ENCODE measurements at places on chromosomes 2 and 18.

GRCh38 chr2:46297546-46298271 lies 502 bp downstream of the EPAS1 start:
- peak; percentile 55 for DNase-seq

- DNase-seq = no peak
Observed at GRCh38 chr2:237858294-237859081, 935 bp upstream of the RAMP1 start.

DNA sequence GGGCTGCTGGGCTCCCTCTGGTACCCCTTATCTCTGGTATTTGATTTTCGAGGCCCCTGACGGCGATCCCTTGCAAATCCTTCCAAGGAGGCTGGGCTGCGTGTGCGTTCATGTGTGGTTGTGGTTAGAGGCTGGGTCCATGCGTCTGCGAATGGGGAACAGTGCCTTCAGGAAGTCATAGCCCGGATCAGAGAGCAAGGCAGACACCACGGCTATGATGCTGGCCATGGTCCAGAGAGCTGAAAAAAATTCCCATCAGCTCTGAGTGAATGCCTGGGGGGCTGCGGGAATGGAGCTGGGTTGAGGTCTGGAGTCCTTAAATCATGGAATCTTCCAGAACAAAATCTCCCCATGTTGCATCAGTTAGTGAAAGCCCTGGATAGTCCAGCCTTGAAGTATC lies 145.5 kb downstream of the ACKR3 start:
- no peak for DNase-seq

- no peak for DNase-seq
Observed at GRCh38 chr18:58373481-58373880, 255.4 kb downstream of the ALPK2 start.

GRCh38 chr2:238159071-238159539 lies 335 bp downstream of the ERFE start:
- DNase-seq = no peak

- DNase-seq = peak; percentile 22
Observed at GRCh38 chr2:10036095-10036884, 7.1 kb upstream of the KLF11 start.

DNA sequence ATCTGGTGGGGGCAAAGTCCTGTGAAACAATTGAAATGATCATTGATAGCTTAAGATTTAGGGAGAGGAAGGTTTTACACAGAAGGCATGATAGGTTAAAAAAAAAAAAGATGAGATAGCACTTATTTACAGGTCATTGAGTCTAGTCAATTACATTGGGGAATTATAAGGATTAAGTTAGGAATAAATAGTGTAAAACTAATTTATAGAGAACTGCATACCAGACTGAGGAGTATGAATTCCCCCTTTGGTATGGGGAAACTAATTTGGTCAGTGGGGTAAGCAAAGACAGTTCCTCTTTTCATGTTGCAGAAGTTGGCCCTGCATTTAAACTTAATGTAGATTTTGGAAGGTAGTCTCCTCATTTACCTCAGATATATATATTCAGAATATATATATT lies 10.8 kb downstream of the GLS start:
- DNase-seq = no peak

DNA sequence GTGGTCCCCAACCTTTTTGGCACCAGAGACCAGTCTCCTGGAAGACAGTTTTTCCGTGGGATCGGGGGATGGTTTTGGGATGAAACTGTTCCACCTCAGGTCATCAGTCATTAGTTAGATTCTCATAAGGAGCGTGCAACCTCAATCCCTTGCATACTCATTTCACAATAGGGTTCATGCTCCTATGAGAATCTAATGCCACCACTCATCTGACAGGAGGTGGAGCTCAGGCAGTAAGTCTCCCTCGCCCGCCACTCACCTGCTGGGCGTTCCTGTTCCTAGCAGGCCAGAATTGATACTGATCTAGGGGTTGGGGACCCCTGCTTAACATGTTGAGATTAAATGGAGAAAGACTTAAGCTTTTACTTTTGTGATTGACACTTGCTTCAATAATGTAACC lies 9.9 kb downstream of the NABP1 start:
- no peak for DNase-seq

- no peak for DNase-seq
Observed at GRCh38 chr2:108351889-108352288, 25.9 kb upstream of the SULT1C4 start.

GRCh38 chr2:12070153-12070552 lies 323.7 kb downstream of the LPIN1 start:
- no peak for DNase-seq

DNA sequence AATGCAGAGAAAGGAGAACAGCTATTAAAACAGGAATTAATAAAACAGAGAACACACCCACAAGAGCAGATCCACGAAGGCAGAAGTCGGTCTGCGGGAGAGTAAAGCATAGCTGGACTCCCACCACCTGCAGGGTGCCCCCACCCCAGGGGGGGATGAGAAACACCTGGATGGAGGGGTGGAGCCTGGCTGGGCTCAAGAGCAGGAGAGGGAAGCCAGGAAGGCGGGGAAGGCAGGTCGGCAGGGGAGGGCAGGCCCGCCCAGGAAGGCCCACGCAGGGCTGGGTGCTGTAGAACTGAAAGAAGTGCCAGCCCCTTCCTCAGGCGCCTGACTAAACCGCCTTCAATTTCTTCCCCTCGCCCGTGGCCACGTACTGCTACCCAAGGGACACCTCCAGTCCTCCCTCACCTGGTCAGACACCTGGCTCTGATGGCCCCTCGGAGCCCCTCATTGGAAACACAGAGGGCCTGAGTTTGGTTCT lies 175.4 kb downstream of the HDAC4 start:
- DNase-seq = no peak

DNA sequence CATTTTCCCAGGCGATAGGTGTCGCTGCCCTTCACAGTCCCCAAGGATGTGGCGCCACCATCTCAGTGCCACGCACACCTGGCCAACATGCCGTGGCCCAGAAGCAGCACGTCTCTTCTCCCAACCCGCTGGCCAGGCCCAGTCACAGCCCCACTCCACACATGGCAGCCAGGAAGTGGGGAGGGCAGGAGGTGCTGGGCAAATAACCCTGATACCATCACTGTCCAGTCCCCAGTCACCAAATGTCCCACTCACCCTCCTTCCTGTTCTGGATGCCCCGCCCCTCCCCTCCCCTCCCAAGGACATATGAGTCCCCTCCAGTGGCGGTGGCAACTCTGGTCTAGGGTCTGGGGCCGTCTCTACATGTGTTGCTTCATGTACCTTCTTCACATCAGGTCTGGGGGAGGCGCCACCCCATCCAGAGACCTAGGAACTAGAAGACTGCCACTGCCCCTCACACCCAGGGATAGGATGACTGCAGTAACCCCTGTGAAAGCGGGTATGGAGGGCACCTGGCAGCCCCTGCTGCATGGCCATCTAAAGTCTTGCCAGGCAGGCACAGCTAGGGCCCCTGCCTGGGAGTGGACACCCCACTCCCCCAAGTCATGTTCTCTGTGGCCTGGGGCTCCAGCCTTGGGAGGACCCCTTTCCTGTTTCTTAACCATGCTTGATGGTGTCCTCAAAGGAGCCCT lies 7.3 kb upstream of the CAPN10 start:
- no peak for DNase-seq

GRCh38 chr2:172540421-172540820 lies 15.5 kb upstream of the PDK1 start:
- no peak for DNase-seq

GRCh38 chr2:8722986-8723385 lies 41.1 kb downstream of the ID2 start:
- DNase-seq = no peak

DNA sequence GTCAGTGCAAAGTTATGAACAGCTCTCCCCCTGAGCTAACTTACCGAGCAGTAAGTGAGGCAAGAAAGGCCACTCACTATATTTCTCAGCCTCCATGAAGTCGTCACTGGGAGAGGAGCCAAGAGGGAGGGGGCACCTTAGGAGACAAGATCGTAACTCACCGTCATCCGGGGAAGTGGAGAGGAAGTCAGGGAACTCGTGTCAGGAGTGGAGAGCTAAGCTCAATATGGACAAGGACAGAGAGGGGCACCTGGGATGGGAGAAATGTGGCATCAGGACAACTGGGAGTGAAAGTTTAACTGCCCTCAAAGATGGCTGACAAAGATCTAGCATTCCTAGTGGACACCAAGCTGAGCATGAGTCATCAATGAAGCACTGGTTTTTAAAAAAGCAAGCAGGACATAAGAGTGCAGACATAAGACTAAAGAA lies 37.1 kb downstream of the BCL11A start:
- DNase-seq = no peak

GRCh38 chr2:172582656-172583055 lies 26.8 kb downstream of the PDK1 start:
- no peak for DNase-seq

DNA sequence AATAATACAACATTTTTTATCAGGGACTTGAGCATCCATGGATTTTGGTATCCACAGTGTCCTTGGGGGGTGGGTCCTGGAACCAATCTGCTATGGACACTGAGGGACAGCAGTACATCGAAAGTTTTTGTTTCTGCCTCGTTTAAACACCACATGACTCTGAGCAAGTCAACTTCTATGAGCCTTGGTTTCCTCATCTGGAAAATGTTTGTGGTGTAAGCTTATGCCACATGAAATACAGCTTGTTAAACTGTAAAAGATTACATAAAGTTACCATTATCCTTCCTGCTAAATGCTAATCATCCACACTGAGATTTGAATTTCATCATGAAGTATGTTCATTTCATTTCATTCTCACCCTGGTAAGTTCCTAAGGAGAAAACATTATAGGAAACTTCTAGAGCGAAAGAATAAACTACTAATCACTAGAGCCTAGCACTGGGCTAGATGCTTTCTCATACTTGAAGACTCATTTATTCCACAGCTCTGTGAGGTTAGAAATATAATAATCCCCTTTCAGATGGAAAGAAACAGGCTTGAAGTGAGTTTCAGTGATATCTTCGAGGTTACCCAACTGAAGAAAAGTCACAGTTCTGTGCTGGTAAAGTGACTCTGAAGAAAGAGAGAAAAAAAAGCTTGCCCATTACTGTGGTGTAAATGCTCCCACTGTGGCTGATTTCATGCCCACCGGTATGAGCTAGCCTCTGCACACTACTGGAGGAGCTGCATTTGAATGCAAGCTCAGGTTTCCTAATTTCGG lies 29.2 kb downstream of the MCFD2 start:
- DNase-seq = no peak

DNA sequence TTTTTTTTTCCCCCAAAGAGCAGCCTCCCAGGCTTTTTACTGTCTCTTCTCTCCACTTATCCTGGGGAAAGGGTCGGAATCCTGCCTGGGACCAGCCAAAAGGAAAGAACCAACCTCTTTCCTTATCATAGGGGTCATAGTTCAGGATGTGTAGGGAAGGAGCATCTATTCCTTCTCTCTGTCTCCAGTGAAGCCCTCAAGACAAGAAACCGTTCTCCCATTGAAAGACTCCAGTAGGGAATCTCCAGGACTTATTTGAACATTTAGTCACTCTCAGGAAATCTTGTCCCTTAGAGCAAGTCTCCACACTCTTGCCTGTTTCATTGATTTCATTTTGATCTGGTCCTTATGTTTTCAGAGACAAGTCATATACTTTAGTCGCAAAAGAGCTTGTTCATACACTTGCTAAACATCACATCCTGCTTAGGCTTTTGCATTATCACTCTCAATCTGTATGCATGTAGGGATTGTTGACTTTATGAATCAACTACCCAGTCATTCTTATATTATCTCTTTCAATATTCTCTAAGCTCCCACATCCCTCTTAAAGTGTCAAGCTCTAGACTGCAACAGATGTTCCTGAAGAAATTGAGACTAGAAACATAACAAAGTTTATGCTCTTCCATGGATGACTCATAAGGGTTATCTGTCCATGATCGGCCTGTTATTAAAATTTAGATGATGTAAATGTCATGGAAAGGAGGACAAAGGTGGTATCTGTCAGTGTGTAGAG lies 116.2 kb upstream of the ST6GAL2 start:
- no peak for DNase-seq

DNA sequence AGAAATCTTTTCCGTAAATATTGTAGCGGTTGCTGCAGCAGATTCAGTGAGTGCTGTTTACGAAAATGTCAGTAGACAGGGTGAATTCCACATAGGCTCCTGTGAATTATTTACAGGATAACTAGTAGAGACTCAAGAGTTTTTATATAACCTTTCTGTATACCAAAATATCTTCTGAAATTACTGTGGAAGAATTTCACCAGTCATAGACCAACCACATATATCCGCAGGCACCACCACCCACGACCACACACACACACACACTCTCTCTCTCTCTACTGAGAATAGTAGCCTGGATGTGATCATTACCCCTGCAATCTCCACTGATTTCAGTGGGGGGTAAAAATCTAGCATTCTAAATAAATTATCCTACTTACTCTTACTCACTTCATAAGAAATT lies 341.8 kb downstream of the RBM43 start:
- no peak for DNase-seq

DNA sequence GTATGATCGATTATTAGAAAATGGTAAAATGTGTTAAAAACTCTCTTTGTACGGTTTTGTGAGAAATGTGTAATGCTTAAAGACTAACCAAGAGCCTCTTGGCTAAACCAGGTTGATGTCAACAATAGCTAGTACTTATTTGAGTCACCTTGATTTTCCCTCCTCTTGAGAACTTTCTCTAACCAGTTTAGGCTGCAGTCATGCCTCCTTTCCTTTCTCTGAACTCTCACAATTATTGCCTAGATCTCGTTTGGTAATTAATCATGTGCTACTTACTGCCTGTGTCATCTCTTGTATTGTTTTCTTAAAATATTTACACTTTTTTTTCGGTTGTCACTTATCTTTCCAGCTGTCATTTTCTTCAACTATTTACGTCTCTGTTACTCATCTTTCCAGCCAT lies 1.1 kb upstream of the EPC2 start:
- DNase-seq = no peak

DNA sequence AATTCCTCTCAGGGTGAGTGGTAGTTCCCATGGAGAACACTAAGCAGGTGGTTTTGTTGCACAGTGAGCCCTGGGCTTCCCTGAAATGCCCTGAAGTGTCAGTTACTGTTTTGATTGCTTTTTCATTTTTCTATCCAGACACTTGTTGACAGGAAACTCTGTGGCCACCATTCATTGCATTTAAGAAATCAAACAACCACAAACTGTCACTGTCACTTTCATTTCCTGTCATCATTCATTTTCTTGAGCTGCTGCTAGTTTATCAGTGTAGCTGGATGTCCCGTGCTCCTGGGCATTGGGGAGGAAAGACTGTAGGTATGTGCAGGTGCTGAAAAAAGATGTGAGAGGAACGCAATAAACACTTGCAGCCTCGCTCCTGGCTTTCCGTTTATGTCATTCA lies 891.6 kb upstream of the ZEB2 start:
- no peak for DNase-seq

- DNase-seq = no peak
Observed at GRCh38 chr2:111094691-111095090, 26.0 kb upstream of the BCL2L11 start.
